ENCODE measurements at places on chromosomes 1 and 21.

DNA sequence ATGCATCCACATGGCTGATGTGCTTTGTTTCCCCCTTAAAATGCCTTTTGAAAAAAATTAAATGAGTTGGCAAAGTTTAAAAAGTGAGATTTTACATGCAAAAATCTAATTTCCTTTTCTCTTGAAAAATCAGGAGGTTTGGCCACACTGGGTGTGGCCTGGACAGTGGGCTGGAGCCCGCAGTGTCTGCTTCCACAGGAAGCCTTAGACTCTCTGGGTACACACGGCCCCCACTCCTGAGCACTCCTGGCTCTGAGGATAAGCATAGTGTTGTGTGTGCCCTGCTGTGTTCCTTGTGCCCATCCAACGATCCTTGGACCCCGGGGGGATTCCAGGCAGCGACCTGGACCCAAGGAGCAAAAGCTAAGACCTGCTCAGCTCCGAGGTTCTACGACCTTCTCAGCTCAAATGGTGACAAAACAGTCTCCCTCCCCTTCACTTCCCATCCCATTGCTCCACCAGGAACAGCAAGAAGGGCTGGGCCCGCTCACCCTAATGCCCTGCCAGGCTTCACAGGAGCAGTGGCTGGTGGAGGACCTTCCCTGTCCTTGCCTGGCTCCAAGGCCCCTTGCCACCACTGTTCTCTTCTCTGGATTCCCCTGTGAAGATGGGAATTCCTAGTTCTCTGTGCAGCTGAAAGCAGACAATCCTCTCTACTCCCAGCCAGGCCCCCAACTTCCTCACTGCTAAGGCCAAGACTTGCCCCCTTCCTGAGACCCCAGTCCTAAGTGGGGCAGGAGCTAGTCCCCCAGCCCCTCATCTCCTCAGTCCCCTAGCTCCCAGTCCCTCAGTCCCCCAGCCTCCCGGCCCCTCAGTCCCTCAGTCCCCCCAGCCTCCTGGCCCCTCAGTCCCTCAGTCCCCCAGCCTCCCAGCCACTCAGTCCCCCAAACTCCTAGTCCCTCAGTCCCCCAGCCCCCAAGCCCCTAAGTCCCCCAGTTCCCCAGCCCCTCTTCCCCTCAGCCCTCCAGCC is 395.8 kb downstream of the PTPRU start:
- no peak for DNase-seq

DNA sequence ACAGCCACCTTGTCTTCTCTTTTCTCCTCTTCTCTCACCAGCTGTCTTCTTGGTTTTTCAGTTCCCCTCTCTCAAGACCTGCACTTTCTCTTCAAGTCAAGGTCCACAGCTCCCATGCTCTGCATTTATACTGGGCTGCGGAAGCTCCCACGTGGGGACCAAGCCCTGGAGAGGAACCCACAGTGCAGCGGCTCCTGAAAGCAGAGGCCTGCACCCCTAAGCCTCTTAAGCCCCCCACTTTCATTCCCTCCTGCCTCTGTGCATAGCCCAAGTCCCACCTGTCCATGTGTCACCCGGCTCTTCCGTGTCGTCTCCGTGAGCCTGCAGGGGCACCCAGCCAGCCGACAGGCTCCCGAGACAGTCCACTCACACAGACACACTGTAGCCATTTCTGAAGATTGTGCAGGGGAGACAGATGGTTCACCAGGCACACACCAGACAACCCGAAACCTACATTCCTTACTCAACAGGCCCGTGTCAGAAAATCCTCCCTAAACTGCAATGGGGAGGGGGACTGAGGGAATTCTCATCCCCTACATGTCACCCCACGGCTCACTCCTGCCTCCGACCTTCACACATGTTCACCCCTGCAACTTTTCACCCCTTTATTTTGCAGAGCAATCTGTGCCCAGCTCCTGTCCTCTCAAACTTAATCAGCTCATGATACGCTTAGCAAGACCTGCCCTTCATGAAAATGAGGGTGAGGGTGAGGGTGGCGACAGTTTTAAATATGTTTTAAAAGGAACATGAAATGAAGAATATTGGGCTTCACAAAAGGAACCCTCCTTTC is 6.3 kb downstream of the MX2 start:
- DNase-seq = no peak

GRCh38 chr1:8097077-8097799 is 71.1 kb upstream of the ERRFI1 start:
- DNase-seq = peak; percentile 87

GRCh38 chr21:33289199-33289819 is 23.1 kb downstream of the IL10RB start:
- DNase-seq = no peak

DNA sequence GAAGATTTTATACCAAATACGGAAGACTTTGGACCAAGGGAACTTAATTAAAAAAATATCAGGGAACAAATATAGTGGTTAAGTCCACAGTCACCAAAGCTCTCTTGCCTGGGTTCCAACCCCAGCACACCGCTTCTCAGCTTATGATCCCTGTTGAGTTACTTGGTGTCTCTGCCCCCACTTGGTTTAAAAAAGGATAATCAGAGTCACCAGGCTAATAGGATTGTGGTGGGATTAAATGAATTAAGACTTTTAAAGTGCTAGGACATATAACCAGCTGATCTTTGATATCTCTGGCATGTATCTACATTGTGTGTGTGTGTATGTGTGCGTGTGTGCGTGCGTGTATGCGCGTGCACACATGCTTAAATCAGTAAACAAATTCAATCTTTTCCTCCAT is 474.7 kb upstream of the DAB1 start:
- DNase-seq = no peak

DNA sequence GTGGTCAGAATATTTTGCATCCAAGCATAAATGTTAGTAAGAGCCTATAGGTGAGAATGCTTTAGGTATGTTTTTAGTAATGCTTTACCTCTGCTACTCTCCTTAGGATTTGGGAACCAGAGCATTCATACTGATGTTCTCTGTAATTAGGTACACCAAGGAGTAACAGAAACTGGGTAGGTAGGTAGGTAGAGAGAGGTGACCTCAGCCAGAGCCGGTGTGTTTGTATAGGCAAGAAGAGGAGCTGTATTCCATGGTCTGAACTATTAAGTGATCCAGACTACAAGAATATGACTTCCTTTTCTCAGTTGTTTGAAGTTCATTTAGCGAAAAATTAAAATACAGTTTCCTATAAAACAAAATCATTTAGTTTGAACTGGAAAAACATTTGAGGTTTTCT is 108.5 kb downstream of the SDCCAG8 start:
- no peak for DNase-seq

DNA sequence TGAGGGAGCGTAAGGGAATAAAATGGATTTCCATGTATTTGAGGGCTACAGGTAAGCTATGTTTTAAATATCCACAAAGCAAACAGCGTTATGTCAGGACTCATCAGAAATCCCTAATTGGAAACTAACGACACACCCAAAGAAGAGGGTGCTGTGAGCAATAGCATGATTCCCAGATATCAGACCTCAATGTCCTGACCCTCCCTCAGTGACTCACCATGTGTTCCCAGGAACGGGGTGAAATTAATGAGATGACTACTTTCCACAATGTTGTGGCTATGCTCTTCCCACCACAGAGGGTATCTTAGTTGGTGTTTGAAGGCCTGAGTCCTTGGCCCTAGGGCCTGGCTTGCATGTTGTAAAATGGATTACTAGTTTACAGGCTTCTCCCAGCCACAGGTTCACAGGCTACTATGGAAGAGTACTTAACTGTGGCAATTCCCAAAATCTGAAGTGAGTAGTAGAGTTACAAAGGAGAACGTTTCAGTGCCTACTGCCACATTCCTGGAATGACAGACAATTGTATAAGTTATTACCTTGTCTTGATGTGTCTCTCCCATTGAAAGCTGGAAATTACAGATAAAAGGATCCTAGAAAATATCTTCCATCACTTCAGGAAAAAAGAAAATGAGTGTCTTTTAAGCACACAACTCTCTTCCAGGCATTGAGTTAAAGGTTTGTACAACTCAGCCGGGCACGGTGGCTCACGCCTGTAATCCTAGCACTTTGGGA is 1.7 kb upstream of the KRTAP11-1 start:
- peak; percentile 58 for DNase-seq

DNA sequence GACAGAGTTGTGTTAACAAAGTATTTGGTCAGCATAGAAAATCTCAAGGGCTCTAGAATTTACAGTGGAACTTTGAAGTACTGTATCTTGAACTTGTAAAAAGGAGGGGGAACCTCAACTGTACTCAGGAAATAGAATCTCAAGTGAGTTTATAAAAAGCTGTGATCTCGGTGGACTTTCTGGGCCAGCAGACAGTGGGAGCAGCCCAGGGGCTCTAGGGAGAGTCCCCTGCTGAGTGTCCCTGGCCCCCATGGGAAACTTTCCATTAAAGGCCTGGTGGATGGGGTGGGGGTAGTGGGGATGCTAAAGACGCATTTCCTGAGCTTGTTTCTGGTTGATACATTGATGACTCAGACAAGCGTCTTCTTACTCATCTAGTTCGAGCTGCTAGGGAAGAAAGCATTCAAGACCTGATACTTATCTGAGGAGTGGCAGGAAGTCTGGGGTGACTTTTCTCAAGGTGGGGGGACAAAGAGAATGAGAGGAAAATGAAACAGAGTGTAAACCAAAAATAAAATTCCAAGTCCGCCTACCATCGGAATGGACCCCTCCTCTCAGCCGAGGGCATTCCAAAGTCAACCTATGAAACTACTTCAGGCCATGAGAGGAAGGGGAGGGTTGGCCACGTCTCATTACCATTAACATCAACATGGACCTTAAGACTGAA is 65.5 kb downstream of the NID1 start:
- peak; percentile 81 for DNase-seq

DNA sequence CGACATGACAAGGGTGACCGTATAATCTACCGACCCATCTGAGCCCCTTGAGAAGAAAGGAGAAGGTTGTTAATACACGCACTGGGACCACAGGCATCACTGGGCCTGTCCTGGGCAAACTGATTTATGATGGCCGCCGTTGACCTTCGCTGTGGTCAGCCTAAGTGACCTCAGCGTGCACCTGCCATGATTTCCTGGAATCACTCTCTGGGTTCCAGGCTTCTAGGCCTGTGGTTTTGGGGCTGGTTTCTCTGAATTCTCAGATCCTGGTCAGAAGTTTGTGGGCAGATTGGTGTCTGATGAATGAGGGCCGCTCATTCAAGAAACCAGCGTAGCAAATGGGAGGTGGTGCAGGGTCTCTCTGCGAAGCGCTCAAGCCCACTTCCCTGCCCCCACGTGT is 64.0 kb downstream of the SIK1 start:
- no peak for DNase-seq

GRCh38 chr1:181396171-181396670 is 87.1 kb upstream of the CACNA1E start:
- no peak for DNase-seq

GRCh38 chr1:68116643-68117235 is 66.3 kb upstream of the DIRAS3 start:
- peak; percentile 41 for DNase-seq

DNA sequence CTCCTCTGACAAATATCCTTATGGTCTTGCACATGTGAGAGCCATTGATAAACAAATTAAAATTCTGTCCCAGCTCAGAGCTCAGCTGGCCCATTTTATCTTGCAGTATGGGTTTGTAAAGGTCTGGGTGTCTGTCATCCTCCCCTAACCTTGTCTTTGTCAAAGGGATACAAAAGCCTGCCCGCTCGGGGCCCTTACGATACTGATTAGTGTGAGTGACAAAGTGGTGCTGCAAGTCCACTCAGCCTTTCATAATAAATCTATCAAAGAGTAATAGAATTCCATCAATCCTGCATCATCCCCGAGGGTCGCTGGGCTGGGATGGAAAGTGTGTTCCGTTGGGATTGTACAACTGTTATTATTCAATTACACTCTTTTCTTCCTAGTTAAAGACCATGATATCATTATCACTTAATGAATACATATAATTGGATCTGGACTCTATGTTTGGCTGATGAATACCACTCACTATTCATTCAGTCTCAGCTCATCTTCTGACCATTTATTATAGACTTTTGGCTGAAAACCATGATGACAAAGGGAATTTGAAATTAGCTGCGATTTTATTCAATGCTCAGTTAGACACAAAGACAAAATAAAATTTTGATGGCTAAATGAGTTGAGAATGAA is 122.5 kb upstream of the FOXD3 start:
- no peak for DNase-seq

GRCh38 chr1:184903111-184903692 is 71.1 kb downstream of the NIBAN1 start:
- DNase-seq = no peak

DNA sequence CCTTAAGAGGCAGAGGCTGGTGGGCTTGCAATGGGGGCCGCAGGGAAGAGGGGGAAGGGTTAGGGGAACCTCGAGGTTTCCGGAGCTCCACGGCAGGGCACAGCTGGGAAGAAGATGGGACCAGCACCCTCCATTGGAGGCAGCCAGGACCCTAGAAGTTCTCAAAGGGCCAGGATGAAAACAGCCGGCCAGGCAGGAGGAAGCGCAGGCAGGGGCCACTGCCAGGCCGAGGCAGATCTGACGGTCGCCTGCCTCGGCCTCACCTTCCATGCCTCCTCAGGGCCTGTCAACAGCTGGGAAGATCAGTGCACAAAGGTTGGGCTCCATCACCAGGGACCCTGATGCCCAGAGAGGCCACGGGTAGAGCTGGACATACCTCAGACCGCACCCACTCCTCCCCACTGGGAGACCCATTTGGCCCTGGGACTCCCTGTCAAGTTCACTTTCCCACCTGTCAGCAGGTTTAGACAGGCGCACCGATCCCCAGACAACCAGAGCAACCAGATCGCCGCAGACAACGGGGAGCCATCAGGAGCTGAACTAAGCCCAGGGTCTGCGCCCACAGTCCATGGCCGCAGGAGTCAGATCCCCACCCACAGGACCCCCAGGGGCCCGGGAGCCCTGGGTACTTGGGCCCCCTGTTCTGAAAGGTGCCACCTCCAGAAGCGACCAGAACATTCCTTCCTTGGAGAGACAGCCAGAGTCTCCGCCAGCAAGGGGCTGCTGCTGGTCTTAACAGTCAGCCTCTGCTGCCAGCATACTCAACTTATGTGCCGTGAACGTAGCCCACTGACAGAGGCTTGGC is 2.2 kb downstream of the SLC19A1 start:
- DNase-seq = no peak

DNA sequence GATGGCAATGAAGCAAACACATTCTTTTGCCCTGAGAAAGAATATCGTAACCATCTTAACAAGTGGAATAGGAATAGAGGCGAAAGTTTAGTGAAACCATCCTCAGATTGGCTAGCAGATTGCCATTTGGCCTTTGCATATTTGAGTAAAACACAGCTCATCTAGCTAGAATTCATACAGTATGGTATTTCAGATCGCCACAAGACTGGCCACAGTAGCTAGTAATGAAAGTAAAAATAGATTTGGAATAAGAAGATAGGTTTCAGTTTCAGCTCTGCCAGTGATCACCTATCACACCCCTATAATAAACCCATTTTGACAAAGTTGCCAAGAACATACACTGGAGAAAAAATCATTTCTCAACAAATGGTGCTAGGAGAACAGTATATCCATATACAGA is 294.9 kb downstream of the LRRIQ3 start:
- no peak for DNase-seq

GRCh38 chr1:158188611-158189010 is 7.9 kb downstream of the CD1D start:
- DNase-seq = no peak

DNA sequence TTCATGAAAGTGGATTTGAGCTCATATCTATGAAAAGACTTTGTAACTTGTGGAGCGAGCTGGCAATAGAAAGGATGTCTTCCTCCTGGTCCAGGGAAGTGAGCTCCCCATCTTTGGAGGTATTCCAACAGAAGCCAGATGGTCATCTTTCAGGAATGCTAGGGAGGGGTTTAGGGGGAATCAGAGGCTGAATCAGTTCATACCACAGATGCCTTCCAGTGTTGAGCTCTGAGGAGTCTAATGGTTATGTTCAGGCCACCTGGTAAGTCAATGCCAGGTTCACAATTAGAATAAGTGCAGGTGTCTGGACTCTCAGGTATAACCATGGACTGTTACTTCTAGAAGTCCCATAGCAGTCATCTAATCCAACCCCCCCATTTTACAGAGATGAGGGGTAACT is 119.1 kb downstream of the ACTL8 start:
- peak; percentile 93 for DNase-seq

Measured in RWPE1 (cell line).